ENCODE measurements at places on chromosomes 12 and 14.

- no peak for DNase-seq
Measured at GRCh38 chr12:1246637-1247036, 255.6 kb downstream of the ERC1 start.

- DNase-seq = no peak
Measured at GRCh38 chr12:105832806-105833205, 305.9 kb downstream of the NUAK1 start.

DNA sequence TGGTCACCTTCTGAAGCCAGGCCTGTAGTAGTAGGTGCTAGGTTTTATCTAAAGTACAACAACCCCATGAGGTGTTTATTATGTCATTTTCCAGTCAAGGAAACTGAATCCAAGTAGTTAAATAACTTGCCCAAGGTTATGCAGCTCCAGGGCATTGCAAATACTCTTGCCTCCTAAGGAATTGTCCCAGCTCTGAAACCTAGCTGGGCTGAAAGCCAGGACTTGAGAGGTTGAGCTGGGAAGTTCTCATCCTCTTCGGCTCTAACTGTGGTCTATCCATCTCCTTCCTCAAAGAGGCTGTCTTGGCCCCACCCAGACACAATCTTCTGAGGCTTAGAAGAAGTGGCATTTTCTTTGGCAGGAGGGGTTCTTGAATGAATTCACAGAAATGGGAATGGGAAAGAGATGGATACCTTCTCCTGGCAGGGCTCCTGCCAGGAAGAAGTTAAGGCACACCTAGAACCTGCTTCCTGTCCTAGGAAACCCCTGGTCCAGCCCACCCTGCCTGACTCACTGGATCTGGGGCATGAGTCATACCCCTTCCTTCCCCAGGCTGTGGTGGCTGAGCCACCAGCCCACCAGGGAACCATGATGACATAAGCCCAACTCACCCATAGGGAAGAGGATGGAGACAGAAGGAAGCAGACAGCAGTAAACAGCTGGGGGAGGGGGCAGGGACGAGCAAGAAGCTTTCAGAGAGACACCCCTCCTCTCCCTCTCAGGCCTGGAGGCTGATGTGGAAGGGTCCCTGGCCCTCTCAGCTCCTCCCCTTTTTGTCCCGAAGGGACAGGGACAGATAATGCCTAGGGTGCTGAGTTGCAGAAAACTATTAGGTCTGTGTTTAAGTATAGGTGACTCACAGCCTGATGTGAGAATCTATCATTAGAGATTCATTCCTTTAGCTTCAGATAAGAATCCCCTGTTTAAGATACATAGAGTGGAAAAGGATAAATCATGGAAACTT lies 2.1 kb upstream of the PLEK2 start:
- peak; percentile 79 for DNase-seq

GRCh38 chr14:36212577-36212976 lies 36.1 kb upstream of the PTCSC3 start:
- DNase-seq = no peak

DNA sequence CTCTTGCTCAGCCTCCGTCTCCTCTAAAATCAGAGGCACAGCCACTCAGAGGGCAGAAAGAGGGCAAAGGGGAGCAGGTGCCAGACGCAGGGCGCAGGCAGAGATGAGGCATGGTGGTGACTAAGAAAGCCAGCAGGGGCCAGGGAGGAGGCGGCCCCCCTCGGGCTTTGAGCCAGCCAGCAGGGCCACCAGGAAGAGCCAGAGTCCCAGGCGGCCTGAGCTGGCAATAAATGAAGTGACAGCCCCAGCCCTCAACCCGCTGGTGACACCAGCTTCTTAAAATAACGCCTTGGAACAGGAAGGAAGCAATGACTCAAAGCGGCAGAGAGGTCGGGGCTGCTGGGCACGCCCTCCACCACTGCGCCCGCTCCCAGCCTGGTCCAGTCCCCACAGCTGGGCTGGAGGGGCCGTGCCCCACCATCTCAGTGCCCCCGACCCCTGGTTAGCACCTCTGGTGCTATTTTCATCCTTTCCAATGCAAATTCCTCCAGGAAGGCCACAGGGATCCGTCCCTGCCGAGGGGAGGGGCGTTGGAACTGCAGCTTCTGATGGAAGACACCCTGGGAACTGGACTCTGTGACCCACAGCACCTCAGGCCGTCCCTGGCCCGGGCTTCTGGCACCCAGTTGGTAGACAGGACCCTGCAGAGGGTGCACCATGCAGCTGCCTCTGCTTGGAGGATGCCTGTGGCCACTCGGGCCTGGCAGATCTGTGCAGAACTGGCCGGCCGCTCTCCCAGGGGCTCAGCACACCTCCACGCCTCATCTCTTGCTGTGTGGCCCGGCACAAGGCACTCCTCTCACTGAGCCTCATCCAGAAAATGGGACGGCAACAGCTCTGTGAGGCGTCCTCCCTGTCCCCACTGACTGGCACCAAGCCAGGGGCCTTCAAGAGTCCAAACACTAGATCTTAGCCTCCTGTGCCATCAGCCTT lies 113.7 kb downstream of the NCOR2 start:
- DNase-seq = peak; percentile 96

DNA sequence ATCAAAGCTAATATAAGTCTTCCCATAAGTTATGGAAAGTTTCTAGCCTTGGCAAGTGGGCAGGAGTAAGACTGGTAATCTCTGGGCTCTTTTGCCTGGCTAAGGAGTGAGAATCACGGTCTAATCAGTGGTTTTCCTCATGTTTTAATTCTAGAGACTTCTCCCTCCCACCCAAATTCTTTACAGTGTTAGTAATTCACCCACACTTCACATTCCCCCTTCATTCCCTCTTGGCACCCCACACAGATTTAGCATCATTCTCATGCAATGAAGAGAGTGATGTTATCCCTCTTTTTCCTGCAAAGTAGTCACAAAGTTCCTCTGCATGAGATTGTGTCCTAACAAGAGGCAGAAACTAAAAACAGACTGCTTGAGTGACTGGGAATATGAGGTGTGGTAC lies 28.6 kb upstream of the CACNA2D4 start:
- no peak for DNase-seq

DNA sequence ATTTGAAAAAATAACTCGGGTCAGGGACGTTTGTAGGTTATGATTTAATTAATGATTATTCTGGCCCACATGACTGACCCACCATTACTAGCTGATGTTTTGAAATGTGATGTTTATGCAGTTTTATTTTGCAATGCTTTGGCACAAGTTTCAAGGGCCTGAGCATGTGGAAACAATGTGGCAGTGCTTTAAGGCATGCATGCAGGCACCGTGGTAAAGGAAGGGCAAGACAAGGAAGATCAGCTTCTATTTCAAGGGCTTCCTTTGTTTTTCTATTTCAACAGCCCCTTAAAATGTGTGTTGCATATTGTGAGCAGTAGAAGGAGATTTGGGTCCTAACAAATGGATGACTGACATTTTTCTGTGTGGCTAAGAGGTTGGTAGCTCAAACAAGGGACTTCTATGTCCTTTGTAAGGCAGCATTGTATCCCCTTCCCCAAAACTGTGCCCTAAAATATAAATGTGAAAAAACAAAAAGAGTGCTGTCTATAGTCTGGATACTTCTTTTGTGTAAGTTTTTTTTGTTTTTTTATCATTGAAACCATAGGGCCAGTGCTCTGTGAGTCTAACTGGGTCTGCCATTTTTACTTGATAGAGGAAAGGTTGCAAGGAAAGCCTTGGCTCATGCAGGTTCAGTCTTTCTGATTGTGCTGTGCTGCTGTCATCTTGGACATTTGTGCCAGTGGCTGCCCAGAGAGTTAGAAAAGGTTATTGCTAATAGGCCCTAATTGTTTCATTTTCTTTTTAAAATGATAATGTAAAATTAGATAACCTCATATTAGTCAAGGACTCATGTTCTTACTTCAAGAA lies 103.5 kb downstream of the FGD4 start:
- DNase-seq = no peak

DNA sequence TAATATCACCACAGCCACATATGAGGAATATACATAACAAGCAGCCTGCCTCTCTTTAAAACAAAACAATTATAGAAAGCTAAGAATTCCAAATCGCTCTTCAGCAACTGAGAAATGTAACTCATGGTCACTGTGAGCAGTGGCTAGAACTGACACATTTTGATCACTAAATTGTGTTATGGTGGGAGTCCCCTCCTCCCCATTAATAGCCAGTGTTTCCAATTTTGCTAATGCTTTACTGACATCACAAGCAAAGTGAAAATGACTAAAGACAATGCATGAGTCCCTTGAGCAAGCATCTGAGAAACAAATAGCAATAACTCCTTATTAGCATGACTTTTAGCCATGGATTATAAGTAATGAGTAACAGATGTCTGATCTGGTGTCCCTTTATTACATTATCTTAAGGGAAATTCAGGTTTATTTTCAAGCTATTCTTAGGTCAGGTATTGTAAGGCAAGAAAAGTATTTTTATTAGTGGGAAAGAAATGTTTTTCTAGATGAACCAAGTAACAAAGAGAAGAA lies 148.3 kb downstream of the KCNH5 start:
- DNase-seq = no peak

DNA sequence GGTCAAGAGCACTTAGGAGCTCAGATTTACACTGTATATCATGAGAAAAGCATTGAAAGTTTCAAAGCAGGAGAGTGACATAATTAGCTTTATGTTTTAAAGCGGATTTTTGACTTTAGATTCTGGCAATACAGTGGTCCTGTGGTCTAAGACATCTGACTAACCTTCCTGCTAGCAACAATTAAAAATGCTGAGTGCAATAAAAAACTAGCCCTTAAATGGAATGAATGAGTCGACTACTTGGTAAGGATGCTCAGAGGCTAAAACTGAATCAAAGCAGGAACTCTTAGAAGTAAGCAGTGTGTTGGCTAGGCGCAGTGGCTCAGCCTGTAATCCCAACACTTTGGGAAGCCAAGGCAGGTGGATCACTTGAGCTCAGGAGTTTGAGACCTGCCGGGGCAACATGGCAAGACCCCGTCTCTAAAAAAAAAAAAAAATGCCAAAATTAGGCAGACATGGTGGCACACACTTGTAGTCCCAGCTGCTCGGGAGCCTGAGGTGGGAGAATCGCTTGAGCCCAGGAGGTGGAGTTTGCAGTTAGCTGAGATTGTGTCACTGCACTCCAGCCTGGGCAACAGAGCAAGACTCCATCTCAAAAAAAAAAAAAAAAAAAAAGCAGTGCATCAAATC lies 18.9 kb downstream of the BICD1 start:
- no peak for DNase-seq

DNA sequence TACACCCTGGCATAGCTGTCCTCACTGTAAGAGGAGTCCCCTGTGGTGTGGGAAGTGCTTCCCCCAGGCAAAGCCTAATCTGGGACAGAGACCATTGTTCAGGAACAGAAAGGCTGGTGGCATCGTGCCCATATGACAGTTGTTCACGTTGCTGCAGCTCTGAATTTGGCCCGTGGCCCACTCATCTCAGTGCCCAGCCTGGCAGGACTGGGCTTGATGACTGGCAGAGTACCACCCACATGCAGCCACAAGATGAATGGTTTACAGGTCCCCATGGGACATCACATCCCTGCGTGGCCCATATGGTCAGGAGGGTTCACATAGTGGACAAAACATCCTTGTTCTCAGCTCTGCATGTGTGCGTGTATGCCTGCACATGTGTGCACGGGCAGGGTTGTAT lies 17.5 kb downstream of the IQSEC3 start:
- DNase-seq = no peak

GRCh38 chr12:42213023-42213422 lies 25.0 kb downstream of the YAF2 start:
- no peak for DNase-seq

DNA sequence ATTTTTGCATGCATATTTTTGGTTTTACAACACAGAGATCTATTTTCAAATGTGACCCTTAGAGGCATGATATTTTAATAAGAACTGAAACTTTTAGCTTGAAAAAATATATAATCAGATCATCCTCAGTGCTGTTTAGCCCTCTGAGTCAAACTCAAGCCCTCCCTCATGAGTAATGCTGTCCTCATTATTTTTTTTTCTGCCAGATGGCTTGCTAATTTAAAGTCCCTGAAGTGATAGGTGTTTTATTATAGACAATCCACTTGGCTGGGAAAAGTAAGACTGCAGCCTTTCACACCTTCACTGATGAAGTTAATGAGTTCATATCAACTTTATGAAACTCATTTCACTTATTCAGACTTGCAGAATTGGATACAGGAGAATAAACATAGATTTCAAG lies 227.7 kb downstream of the SLC16A7 start:
- DNase-seq = no peak

- no peak for DNase-seq
Measured at GRCh38 chr12:98561846-98562245, 31.6 kb upstream of the SLC25A3 start.

DNA sequence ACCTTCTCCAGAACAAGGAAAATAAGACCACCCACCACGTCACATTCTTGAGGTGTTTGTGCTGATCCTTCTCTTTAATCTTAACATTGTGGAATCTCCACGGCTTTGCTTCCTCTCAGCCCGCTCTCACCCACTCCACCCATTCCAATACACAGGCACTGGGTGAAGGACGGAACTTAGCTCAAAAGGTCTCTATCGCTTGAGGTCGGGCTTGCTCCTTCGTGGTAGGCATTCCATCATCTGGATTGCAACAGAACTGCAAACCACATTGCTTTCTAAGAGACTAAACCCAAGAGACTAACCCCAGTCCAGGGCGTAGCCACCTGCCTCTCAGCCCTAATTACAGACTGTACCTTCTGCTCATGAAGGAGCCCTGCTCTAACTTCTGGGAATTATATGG lies 24.0 kb upstream of the MDM2 start:
- DNase-seq = no peak

DNA sequence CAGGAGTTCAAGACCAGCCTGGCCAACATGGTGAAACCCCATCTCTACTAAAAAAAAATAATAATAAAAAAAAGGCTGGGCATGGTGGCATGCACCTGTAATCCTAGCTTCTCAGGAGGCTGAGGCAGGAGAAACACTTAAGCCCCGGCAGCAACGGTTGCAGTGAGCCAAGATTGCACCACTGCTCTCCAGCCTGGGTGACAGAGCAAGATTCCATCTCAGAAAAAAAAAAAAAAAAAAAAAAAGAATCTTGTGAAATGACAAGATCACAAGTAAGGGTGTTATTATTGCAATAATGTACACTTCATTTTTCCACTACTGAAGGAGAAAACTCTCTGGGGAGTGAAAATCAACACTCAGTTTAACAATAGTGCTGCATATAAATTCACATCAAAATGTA lies 8.8 kb upstream of the PTGR2 start:
- no peak for DNase-seq

GRCh38 chr12:122860040-122860853 lies 25.0 kb downstream of the HIP1R start:
- DNase-seq = peak; percentile 96

DNA sequence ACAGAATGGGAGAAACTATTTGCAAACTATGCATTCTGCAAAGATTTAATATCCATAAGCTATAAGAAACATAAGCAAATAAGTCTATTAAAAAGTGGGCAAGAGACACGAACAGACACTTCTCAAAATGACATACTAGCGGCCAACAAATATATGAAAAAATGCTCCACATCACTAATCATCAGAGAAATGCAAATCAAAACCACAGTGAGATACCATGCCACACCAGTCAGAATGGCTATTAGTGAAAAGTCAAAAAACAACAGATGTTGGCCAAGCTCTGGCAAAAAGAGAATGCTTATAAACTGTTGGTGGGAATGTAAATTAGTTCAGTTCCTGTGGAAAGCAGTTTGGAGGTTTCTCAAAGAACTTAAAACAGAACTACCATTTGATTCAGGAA lies 121.3 kb downstream of the KCNMB4 start:
- no peak for DNase-seq

All from posterior vena cava (tissue), 2 donors.